ENCODE measurements at places on chromosomes 1 and 21. TPM values are rescaled to one million over a fixed set of nuclear protein-coding genes. Genes with fewer than 3 reads are reported as not detected.

The GNG4 gene
- 1.6 TPM for total RNA-seq

The CTXND2 gene
- 0.10 TPM for total RNA-seq

The FCRL5 gene
- 0.10 TPM for total RNA-seq

The SYPL2 gene
- total RNA-seq, result 5.7 TPM
